ENCODE measurements at places on chromosomes 2 and 18.

GRCh38 chr2:72134997-72135800, 12.5 kb downstream of the CYP26B1 start:
- no peak for DNase-seq

DNA sequence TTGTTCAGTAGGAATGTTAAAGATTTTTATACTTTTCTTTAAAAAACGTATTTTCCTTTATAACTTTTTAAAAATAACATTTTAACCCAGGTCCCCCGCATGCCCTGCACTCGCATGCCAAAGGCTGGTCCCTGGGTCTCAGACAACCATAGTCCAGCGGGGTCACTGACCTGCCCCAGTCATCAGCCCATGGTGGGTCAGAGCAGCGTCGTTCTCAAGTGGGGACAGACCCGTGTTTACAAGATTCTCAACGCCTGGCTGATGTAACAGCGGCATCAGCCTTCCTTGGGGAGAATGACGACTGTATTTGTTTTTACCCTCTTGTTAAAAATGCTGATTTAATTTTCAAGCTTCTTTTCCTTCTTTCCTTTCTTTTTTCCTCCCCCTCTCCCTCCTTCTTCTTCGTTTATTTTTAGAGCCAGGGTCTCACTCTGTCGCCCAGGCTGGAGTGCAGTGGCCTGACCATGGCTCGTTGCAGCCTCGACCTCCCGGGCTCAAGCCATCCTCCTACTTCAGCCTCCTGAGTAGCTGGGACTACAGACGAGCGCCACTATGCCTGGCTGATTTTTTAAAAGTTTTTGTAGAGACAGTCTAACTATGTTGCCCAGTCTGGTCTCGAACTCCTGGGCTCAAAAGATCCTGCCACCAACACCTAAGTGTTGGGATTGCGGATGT, 1.0 kb upstream of the EFHD1 start:
- DNase-seq = no peak

DNA sequence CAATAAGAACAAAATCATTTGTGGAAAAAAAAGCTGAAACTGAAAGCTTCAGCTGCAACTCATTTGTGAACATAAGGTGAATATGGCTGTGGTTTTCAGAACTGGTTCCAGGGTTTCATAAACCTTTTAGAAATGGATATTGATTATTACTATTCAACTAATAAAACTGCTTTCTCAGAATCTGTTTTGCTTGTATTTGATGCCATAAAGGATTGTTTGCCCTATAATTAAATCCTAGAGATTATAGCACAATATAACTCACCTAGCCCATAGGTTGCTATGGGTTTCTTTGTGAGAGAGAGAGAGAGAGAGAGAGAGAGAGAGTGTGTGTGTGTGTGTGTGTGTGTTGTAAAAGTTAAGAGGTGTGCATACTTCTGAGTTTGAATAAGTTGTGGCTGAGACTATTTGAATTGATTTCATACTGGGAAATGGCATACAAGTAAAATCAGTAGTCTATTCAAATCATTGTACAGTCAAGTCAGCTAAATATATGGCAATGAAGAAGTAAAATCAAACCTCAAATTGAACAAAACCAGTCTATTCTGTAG, 339.2 kb downstream of the ARHGAP15 start:
- DNase-seq = no peak

DNA sequence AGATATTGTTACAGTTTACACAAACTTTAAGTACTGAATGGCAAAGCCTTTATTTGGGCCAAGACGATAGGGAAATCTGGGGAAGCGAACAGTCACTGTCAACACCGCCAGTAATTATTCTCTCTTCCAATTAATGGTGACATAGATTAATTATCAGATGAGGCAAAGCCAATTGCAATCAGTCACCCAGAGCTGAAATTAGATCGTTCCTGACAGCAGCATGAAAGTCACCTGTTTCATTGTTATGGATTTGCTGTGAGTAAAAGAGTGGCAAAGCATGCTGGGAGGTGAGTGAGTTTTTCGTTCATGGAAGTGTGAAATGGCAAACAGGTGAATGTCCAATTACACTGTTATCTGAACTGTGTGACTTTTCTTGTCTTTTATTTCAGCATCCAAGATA, 164.8 kb upstream of the KLHL14 start:
- no peak for DNase-seq

- DNase-seq = peak; percentile 70
These were observed 295.9 kb upstream of the HDAC4 start for GRCh38 chr2:239696559-239697207.

DNA sequence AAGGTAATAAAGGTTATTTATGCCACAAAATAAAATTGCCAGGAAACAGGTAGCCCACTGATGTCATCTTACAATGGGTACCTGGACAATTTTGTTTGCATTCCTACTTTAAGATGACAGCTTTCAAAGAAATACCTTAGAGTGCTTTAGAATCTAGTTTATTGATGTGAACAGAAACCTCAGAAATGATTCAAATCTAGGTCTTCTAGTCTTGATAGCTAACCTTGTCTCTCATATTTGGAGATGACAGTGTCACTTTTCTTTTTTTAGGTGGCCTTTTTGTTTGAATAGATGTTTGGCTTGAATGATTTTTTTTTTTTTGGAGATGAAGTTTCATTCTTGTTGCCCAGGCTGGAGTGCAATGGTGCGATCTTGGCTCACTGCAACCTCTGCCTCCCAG, 69.1 kb downstream of the PIK3C3 start:
- DNase-seq = no peak

DNA sequence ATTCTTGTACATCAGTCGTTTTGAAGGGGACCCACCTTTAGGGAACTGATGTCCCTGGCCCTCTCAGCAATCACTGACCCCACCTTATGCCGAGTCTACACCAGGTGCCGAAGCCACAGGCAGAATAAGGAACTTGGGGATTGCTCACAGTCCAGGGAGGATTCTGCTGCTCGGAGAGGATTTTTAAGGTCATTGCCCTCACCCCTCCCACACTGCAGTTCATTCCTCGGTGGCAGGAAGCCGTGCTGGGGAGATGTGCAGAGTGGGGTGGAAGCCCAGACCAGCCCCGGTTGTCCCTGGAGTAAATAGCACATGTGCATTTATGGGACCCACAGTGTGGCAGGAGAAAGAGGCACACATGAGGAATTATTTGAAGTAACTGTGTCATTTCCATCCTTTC, 50.4 kb downstream of the PLB1 start:
- no peak for DNase-seq

- no peak for DNase-seq
These were observed 11.7 kb upstream of the CNGA3 start for GRCh38 chr2:98334439-98335078.

- no peak for DNase-seq
These were observed 51.3 kb downstream of the SEPTIN10 start for GRCh38 chr2:109562421-109562820.

- no peak for DNase-seq
These were observed 123.2 kb downstream of the PHLPP1 start for GRCh38 chr18:62838475-62839098.

- no peak for DNase-seq
These were observed 43.3 kb downstream of the PLB1 start for GRCh38 chr2:28539118-28539541.

GRCh38 chr2:71951718-71952404, 195.8 kb downstream of the CYP26B1 start:
- peak; percentile 57 for DNase-seq

DNA sequence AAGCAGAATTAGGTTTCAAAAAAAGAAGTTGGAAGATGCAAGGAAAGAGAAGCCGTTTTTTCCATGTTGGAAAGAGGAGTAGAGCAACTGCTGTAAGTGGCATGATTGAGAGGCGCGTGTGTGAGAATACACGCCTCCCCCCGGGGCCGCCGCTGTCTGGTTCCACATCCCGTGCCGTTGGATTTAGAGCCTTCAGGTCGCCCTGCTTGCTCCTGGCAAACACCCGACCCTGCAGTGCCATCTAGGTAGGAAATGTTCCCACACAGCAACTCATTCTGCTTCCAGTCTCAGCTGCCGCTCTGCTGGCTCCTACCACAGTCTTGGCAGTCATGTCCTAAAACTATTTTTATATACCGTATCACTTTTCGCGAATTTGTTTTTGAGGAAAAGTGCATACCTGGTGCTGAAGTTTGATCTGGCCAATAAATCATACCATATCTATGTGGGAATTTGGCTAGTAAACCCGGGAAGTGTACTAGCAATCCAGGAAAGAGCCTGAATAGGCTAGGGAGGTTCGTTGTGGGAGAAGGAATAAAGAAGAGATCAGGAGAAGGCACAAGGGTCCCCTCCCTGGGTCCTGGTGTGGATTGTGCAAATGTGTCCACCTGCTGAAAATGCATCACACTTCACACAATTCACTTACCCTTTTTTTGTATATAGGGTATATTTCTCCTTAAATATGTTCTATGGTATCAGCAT, 372.7 kb downstream of the FBXO15 start:
- DNase-seq = peak; percentile 86

DNA sequence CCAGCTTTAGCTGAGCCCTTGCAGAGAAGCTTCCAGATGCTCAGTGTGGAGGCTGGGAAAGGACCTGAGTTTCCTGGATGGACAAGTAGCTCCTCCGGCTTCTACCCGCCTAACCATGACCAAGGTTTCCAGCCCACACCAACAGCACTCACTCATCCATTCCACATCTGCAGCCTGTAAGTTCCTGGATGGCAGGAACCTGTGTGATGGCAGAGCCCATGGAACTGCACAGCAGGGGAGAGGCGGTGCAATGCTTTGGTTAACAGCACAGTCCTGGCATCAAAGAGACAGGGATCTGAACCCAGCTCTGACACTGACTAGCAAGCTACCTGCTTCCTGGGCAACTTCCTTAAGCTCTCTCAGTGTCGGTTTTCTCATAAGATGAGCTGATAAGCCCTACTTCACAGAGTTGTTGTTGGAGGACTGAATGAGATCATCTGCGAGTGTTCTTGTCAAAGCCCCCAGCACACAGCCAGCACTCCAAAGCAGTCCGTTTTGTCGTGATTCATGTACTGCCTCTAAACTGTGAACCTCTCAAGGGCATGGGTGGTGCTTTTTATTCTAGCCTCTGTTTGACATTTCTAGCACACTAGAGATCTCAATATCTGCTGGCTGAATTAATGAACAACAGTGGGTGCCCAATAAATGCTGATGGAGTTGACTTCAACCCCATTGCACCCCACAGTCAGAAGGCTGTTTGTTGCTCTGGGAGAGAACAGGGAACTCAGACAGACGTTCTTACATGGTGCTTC, 41.6 kb upstream of the OTOF start:
- no peak for DNase-seq

- no peak for DNase-seq
These were observed 109.4 kb downstream of the KCTD1 start for GRCh38 chr18:26438980-26439379.

- peak; percentile 87 for DNase-seq
These were observed 394.1 kb upstream of the ATP5MC3 start for GRCh38 chr2:175575346-175576258.

DNA sequence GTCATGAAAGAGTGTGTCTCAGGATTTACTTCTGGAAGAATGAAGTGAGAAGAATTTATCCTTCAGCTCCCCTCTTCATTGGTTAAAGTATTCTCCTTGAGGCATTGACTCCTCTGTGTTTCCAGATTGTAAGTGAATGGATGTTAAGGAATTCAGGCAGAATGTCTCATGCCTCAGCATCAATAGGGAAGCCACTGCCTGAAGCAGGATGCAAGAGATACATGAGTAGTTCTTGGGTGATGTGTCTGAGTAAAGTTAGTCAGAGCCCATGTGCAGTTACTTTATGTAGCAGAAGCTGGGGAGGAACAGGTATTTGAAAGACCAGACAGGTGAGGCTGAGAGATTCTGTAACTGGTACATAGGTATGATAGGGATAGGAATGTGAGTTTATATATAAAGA, 34.0 kb upstream of the TMEFF2 start:
- DNase-seq = no peak

- no peak for DNase-seq
These were observed 154.1 kb downstream of the SMAD7 start for GRCh38 chr18:48796491-48797205.

- DNase-seq = no peak
These were observed 129.7 kb upstream of the PARD3B start for GRCh38 chr2:204415406-204416181.

DNA sequence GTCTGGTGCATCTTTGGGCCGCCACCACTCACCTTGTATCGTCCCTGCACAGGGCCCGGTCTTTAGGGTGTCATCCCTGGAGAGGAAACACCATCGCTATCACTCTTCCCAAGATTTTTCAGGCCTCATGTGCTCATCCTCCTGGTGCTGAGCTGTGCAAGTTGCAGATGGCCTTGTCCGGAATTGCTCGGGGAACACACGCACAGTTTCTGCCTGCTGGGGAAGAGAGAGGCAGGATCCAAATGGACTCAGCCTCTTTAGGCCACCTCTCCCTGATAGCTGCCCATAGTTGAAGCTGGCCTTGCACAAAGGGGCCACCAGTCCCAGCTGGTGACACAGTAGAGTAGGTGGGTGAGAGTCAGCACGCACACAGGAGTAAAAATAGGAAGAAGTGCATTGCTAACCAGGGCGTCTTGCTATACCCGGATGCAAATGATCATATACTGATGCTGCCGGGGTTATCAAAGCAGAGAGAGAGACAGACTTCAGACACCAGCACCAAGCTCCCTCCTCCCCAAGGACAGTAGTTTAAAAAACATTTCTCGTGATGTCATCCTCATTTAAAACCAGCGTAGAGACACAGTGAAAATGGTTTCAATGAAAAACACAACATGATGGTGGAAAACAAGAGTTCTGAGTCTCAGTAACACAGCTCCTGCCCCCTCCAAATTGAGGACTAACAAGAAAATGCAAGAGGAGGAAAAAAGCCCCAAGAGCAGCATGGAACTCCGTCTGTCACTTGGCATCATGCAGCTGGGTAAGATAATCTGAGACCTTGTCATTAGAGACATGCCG, 147.5 kb upstream of the NCK2 start:
- no peak for DNase-seq

DNA sequence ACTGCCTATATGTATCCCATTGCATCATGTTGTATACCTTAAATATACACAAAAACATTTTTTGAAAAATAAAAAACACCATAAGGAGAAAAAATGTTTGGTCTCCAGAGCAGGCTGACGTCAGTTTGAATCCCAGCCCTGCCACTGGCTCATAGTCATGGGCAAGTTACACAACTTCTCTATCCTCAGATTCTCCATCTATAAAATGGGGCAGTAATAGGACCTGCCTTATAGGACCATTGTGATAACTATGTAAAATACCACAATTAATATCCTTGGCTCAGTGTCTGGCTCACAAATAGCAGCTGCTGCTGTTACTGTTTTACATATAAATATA, 135.6 kb downstream of the SMAD7 start:
- DNase-seq = no peak
